ENCODE measurements at places on chromosomes 13 and 19.

DNA sequence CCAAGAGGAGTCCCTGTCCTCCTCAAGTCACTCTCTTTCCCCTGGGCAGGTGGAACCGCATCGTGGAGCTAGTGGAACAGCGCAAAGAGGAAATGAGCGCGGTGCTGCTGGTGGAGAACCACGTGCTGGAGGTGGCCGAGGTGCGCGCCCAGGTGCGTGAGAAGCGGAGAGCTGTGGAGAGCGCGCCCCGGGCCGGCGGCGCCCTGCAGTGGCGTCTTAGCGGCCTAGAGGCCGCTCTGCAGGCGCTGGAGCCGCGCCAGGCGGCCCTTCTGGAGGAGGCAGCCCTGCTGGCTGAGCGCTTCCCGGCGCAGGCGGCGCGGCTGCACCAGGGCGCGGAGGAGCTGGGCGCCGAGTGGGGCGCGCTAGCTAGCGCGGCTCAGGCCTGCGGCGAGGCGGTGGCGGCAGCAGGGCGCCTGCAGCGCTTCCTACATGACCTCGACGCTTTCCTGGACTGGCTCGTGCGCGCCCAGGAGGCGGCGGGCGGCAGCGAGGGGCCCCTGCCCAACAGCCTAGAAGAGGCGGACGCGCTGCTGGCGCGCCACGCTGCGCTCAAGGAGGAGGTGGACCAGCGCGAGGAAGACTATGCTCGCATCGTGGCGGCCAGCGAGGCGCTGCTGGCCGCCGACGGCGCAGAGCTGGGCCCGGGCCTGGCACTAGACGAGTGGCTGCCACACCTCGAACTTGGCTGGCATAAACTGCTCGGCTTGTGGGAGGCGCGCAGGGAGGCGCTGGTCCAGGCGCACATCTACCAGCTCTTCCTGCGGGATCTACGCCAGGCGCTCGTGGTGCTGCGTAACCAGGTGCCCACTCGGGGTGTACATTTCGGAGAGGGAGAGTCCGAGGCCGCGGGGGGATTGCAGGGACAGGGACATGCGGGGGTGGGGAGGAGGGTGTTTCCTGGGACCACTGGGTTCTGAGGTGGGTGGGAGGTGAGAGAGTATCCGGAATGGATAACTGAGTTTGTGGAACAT lies 52.8 kb downstream of the SPTBN4 start:
- no peak for DNase-seq

DNA sequence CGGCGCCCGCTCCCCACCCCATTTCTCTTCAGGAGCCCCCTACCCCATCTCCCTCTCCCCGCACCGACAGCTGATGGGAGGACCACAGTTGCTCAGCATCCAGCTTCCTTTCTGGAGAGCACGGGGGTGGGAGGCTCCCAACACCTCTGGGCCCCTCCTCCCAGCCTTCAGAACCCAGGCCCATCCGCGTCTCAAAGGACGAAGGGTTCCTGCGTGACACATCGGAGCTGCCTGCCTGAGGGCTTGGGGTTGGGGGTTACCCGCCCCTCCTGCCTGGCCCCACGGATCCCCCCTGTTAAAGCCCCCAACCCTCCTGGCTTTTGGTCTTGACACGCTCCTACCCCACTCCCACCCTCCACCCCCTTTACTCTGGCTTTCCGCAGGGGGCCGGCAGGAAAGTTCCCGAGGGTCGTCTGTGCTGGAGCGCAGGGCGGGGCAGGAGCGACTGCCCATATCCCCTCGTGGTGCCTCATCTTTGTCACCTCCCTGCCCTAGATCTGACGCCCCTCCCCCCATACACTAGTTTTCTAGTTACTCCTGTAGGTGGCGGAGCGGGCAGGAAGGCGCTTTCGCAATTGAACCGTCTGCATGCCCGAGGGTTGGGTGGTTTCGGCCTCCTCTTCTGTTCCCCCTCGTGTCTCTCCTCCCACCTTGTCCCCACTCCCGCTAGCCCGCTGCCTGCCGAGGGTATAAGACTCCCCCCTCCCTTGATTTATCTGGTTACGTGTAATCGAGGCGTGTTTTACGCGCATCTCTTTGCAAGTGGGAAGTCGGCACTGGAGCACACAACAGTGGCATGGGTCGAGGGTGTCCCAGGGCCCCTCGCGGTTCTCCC lies 924 bp downstream of the TRAPPC5 start:
- peak; percentile 84 for DNase-seq

- no peak for DNase-seq
Measured at GRCh38 chr19:40055049-40055448, 982 bp downstream of the ZNF780B start.

GRCh38 chr13:76116751-76117360 lies 480.7 kb downstream of the LMO7 start:
- DNase-seq, result no peak

GRCh38 chr13:111857846-111858560 lies 208.9 kb upstream of the SOX1 start:
- DNase-seq, result no peak

DNA sequence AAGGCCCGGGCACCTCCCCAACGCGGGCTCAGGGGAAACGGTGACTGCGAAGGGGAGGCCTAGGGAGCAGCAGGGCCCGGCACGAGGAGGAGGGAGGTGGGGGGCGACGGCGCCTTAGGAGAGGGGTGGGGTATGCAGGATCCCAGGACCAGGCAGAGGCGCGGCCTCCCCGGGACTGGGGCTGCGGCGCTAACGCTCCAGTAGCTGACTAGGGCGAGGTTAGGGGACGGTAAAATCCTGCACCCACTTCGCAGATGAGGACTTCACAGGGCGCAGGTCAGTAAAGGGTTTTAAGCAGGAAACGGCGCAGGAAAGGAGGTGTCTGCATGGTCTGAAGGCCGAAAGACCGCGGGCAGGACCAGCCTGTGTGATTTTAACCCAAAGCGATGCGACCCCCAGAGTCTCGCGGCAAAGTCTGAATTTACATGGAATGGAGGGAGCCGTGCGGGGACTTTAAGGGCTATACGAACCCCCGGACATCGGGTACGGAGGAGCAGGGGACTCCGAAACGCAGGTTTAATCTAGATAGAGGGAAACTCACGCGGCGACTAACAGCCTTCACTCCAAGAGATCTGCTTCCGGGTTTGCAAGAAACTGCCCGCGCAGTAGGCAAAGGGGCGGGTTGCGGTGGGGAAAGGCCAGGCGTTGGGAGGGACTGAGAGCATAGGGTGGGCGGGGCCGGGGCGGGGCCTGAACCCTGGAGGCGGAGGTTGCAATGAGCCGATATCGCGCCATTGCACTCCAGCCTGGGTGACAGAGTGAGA lies at the start of gene ZNF665:
Gene ZNF665, minus strand, starts transcription at position 588 of the 764 bp plus-strand sequence. CDS start 10,460 bp downstream, outside the sequence.
- peak; percentile 94 for DNase-seq

- no peak for DNase-seq
Measured at GRCh38 chr13:80039000-80039399, 301.9 kb downstream of the SPRY2 start.

GRCh38 chr13:50474088-50474662 lies 369.3 kb downstream of the DLEU7 start:
- DNase-seq, result no peak

GRCh38 chr13:40490086-40490758 lies 176.2 kb downstream of the FOXO1 start:
- no peak for DNase-seq

DNA sequence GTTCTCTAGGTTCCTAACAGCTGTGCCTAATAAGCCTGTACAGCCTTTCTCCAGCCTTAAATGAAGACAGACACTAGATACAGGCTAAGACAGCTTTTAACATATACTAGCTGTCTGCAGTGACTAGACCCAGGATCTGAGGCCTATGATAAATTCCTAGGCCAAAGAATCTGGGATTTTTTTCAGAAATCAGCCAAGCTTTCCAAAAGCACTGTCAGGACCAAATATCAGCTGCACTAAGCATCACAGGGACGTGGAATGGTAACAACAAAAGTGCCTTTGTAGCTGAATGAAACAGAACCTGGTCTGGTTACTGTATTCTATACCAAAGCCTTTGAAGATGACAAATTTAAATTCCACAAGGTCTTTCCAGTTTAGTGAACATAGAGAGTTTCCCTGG lies 77.9 kb upstream of the DOCK9 start:
- no peak for DNase-seq

- DNase-seq, result no peak
Measured at GRCh38 chr13:33405371-33405770, 119.8 kb upstream of the STARD13 start.

DNA sequence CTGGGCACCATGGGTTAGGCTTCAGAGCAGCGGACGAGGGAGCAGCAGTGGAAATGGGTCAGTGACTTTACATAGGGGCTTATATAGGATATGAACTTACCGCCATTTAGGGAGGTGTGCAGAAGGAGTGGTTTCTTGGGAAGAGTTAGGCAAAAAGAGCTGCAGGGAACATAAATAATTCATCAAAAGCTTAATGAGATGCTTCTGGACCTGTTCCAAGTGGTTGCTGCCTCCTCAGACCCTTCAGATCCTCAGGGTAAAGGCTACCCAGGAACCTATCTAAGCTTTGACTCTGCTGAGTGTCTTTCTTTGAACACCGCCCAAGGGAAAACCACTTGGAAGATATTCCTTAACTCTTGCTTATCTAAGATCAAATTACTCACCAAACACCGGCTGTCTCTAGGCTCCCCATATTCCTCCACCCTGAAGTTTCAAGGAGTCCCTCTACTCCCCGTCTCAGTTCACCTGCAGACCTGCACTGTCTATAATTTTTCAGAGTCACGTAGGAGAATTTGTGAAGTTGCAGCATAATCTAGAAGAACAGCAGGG lies at the start of gene IGFL4:
Gene IGFL4, minus strand, starts transcription at position 51 of the 549 bp plus-strand sequence. Its CDS starts 40 bp downstream, at position 11.
- no peak for DNase-seq

GRCh38 chr13:66914155-66914554 lies 316.0 kb downstream of the PCDH9 start:
- DNase-seq, result no peak

DNA sequence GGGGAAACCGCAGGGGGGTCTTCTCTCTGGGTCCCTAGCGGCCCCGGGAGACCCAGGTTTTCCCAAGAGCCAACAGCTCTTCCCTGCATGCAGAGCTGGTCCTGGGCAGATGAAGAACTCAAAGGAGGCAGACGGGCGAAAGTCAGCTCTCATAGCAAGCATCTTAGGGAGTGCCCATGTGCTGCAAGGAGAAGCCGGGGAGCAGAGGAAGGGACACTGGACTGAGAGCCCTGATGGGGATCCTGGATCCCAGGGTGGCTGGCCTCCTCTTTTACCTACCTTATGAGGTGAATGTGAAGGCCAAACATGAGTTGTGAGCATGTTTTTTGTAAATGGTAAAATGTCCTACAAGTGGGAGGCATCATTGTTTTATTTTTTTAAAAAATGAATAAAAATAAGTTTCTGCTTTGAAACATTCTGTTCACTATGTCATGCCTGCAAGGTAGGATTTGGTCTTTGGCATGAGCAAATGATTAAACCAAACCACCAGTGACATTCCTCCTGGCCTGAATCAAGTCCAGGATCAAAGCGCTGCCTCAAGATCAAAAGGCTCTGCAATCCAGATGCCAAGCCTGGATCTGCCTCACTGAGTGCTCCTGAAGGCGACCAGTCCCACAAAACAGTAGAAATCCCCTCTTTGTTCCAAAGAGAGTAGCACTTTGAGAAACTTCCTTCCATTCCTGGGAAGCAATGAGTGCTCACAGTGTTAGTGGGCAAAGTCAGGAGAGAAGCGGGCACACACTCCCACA lies 92.2 kb upstream of the SERP2 start:
- DNase-seq, result no peak
